Stimulated activated CD8-positive, alpha-beta memory T cell treated with anti-CD3 and anti-CD28 coated beads, Interleukin-4, amount 100 ng/mL, for 1 hour (primary cell): ENCODE measurements at places on chromosomes 3 and 15.

GRCh38 chr3:5840056-5840455 is 652.5 kb downstream of the EDEM1 start:
- no peak for DNase-seq

DNA sequence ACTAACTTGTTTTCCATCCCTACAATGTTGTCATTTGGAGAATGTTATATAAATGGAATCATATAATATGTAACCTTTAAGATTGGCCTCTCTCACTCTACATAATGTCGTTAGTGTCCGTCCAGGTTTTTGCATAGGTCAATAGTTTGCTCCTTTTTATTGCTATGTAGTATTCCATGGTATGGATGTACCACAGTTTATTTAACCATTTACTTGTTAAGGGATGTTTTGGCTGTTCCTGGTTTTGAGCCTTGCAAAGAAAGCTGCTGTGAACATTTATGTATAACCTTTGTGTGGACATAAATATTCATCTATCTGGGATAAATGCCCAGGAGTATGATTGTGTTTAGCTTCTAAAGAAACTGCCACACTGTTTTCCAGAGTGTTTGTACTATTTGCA is 34.1 kb upstream of the SEC22A start:
- DNase-seq: no peak

DNA sequence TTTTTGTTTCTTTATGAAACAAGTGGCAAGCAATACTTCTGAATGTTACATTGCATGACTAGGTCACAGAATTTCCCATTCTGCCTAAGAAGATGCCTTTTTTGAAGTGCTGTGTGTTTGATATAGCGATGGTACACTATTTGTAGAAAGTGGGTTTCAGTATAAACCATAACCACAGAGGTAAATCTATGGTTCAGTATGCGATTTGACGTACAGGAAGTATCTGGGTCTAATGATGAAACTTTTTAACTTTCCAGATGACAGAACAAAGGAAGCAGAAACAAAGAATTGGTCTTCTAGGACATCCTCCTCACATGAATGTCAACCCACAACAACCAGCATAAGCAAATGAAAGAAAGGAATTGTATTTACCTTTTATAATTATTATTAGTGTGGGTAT is 133.4 kb upstream of the BHLHE40 start:
- DNase-seq: no peak

- no peak for DNase-seq
Observed at GRCh38 chr3:70754314-70754713, 441.9 kb upstream of the MDFIC2 start.

DNA sequence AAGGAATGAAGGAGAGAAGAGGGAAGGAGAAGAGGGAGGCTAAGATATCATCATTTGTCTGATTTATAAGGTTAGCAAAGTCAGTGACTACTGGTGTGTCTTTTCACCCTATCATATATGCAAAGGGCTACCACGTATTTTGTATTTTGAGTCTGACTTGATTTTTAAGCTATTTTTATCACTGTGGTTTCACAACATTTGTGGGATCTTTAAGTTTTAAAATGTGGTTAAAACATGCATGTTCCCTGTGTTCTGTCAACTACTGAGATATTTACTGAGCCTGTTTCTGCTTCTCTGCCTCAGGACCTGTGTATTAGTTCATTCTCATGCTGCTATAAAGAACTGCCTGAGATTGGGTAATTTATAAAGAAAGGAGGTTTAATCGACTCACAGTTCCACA is 22.5 kb upstream of the SPTSSB start:
- no peak for DNase-seq

DNA sequence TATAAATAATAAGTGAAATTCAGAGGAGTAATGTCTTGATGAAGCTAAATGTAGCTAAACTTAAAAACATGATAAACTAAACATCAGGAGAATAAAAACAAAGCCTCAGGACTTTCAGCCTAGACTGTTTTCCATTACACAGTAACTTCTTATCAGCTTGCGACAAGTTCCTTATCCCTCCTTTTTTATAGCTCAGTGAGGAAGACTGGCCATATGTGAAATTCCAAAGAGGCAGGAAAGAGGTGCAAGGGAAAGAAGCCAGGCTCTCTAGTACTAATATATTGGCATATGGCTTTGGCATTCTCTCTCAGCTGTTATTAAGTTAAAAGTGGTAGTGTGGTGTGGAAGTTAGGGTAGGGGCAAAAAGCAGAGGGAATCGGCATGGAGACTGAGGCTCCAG is 4.4 kb downstream of the COX17 start:
- DNase-seq: no peak

GRCh38 chr3:52068730-52069129 is 12.4 kb upstream of the DUSP7 start:
- no peak for DNase-seq

DNA sequence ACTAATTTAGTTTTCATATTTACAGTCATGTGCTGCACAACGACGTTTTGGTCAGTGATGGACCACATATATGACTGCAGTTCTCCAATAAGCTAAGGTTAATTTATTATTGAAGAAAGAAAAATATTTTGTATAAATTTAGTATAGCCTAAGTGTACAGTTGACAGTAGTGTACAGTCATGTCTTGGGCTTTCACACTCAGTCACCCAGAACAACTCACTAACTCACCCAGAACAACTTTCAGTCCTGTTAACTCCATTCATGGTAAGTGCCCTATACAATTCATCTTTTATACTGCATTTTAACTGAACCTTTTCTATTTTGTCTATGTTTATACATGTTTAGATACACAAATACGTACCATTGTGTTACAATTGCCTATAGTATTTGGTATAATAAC is 3.8 kb upstream of the GABRR3 start:
- no peak for DNase-seq

GRCh38 chr3:11954312-11954934 is 49.8 kb upstream of the SYN2 start:
- no peak for DNase-seq

DNA sequence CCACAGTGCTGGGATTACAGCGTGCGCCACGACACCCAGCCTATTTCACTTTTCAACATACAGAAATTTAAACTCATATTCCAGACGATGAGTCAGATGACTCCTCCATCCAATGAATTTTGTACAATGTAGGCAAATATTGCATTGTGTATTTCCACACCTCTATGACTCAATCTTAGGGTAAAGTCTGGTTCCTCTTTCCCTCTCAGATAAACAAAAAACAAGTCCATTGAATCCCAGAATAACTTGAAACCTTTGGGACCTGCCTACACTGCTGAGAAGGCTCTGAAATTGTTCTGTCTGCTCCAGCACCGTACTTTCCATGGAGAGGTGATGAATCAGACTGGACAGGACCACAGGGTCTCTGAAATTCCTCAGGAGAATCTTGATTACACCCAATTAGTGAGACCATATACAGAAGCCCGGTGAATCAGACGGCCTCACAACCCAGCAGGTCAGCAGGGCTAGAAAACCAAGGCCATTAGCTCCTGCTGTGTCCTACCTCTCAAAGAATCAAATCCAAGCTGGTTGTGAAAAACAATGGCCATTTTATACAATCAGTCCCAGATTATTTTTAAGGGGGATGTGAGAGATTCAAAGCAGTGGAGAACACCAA is 112.6 kb downstream of the ERC2 start:
- DNase-seq: no peak

DNA sequence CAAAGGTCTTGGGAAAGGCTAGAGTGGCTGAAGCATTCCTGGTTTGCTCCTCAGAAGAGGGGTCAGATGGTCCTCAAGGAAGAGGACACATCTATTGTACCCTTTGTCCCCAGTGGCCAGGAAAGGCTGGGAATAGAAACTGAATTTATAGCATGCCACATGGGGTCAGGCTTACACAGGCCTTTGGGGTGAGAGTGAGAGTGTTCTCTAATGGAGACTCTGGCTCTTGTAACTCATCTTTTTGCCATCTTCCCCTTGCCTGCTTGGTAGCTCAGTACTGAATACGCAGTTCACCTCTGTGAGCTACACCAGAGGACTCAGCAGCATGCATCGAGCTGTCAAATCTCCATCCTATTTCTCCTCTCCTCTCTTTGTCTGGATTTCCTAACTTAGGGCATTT is 87.5 kb downstream of the ATP2B2 start:
- no peak for DNase-seq

DNA sequence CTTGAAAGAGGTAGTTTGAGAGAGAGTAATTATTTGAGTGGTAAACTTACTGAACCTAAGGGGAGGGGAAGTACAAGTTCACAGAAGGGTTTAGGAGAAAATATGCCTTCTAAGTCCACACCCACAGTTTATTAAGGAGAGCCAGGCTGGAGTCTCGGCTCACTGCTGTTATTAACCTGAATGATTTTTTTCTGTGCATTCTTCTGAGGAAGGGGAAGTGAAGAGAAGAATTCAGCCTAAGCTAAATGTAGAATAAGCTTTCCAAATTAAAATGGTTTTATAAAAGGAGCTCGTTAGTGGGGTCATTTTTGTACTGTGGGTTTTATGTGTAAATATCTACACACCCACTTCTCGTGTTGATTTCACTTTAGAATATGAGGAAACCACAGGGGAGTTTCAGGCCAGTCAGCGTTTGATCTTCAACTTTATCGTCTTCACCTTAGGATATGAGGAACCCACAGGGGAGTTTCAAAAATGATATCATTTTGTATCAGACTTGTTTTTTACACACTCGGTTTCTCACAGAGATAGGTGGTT is 1.5 kb downstream of the WHAMM start:
- no peak for DNase-seq

DNA sequence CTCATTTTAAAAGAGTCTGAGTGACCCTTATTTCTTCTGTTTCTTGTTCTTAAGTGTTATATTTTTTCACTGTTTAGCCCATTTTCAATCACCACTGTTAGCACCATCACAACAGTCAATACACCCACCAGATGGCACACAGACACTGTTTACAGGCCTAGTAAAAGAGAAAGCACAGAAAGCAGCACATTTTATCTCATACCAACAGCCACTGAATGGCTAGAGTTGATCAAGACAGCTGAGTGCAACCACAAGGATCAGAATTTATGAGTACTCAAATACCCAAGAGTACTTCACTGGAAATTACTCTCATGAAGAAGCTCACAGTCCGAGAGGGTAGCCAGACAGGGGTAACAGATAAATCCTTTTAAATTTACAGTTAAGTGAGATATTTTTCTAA is 127.0 kb downstream of the TFDP2 start:
- DNase-seq: no peak

- DNase-seq: no peak
Observed at GRCh38 chr3:160065282-160065681, 76.6 kb downstream of the IL12A start.

GRCh38 chr15:73760330-73761329 is 7.5 kb upstream of the INSYN1 start:
- no peak for DNase-seq

- DNase-seq: no peak
Observed at GRCh38 chr15:60994963-60995475, 234.1 kb downstream of the RORA start.

- DNase-seq: no peak
Observed at GRCh38 chr15:31314380-31314779, 12.3 kb upstream of the KLF13 start.

GRCh38 chr3:111915905-111916304 is 56.8 kb downstream of the PHLDB2 start:
- DNase-seq: no peak

- no peak for DNase-seq
Observed at GRCh38 chr3:175346573-175347356, 487.6 kb downstream of the NAALADL2 start.

DNA sequence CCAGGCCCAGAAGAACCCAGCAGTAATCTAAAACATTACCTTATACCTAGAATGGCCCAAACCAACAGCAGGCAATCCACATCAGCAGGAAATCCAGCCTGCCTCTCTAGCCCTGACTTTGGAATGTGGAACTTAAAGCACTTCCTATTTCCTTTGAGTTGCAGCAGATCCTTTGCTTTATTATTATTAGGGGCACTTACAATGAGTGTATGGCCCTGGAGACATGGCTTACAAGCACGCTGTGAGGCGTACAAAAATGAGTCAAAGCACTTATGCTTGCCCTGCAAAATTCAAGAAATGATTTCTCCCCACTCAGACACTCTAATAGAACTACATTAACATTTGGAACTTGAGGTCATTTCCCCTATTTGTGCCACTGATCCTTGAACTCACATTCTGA is 9.5 kb upstream of the KNSTRN start:
- DNase-seq: no peak

DNA sequence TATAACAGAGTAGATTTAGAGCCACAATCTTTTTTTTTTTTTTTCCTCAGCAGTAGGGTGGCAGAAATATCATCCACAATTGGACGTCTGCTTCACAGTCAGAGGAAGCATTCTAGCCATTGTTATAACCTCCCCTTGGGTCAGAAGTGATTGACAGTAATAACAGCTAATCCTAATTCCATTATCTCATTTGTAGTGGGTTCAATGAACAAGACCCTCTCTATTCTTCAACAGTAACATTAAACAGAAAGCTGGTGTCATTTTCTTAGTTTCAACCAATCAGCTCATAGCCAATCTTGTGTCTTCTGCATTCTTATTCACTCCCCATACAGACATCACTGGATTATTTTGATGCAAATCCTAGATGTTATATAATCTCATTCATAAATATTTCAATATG is 44.6 kb downstream of the QTRT2 start:
- DNase-seq: no peak

DNA sequence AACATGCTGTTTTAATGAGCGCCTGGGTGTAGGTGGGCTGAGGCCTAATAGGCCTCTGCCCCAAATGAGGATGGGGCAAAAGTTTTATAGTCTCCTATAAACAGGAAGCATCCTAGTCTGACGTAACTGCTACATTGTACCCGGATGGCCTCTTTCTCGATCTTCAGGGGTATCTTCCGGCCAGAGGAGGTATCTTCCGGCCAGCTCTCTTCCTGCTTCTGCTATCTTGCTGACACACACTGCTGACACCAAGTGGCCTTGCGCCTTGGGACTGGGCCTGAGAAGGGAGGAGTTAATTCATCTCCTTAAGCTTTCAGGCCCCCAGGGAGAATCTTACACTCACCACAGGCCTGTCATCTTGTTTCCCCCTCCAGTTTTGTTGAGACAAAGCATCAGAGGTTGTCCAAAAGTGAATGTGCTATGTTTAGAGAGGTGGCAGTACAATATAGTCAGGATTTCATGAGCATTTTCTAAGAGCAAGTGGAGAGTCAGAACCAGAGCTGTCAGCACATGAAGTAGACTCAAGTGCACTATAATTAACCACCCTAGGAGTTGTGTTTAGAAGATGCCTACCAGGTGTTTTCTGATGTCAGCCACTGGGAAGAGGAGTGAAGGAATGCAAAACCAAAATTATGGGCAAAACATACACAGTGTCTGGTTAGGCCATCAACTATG is 15.6 kb upstream of the IGSF10 start:
- no peak for DNase-seq

- no peak for DNase-seq
Observed at GRCh38 chr3:191339316-191339917, 9.1 kb upstream of the UTS2B start.
